ENCODE measurements at places on chromosomes 13 and 19.

DNA sequence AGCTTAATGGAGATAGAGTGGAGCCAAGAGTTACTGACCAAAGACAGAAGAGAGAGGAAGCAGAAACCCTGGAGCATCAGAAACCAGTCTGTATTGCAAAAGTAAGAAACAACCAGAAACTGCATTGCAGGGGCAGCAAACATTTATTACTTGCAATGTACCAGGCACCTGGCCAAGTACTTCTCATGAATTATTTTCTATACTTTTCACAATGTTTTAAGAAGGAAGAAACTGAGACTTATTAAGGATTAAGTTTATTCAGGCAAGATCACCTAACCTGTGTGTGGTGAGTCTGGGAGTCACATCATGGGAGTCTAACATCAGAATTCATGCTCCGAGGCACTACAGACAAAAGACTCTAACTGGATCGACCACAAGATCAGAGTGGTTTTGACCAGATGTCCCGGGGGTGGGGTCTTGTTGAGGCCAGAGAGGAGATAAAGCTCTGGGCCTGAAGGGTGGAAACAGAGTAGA, 47.4 kb downstream of the TNFRSF19 start:
- DNase-seq = no peak

DNA sequence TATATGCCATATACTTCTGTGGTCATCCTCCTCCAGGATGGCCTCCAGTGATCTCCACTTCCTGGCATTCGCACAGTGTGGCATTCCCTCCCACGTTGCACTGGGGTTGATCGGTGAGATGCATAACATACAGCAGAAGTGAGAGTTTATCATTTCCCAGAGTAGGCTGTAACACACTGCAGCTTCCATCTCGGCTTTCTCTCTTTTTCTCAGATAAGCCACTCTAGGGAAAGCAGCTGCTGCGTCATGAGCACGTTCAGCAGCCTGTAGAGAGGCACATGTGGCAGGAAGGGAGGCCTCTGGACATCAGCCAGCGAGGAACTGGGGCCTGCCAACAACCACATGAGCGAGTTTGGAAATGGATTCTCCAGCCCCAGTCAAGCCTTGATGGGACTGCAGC, 807.1 kb downstream of the DIAPH3 start:
- no peak for DNase-seq

DNA sequence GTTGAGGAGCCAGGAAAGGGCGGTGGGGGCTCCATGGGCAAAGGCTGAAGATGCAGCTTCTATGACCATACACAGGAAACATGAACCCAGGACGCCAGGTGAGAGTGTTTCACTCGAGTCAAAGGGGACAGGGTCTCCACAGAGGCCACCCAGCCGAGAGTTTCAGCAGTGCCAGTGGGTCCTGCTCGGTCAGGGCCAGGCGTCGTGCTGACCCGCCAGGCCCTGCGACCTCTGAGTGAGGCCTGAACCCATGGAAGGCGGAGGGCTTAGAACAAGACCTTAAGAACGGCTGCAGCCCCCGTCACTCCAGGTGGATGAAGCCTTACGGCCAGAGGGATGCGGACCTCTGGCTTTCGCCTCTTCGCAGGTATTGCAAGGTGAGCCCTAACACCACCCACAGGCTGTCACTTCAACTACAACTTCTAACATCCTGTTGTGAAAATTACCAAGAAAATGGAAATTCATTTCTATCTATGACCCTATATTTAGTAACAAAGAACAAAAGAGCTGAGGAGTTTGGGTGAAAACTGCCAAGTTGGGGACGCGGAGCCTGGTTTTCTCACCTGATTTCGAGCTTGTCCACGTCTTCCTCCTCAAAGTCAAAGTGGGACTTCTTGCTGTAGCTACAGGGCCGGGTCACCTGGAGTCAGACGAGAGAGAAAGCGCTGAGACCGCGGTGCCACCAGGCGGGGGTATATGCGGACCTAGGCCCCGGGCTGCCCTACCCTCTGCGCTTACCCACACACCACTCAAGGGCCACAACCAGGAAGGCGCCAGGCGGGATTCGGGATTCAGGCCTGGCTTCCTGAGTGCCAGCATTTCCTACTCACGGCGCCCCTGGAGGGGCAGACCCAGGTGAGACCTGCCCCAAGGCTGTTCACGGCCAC, 50.1 kb upstream of the C13orf46 start:
- DNase-seq = no peak

- no peak for DNase-seq
These were observed 42.2 kb downstream of the IFT88 start for GRCh38 chr13:20609145-20609544.

DNA sequence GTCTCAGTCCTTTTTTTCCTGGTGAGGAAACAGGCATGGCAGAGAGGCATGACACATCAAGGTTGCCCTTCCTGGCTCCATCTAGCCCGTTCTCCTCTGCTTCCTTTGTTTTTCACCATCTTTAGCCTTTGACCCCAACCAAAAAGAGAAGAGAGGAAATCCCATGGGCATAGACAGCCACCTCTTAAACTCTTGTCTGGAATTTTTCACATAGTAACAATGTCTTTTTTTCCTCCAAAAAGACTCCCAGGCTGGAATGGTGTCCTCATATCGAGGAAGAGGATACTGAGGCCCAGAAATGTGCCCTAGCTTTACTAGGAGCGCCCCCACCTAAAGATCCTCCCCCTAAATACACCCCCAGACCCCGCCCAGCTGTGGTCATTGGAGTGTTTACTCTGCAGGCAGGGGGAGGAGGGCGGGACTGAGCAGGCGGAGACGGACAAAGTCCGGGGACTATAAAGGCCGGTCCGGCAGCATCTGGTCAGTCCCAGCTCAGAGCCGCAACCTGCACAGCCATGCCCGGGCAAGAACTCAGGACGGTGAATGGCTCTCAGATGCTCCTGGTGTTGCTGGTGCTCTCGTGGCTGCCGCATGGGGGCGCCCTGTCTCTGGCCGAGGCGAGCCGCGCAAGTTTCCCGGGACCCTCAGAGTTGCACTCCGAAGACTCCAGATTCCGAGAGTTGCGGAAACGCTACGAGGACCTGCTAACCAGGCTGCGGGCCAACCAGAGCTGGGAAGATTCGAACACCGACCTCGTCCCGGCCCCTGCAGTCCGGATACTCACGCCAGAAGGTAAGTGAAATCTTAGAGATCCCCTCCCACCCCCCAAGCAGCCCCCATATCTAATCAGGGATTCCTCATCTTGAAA, at the start of gene GDF15:
Gene GDF15, plus strand, starts transcription at position 484 of the 868 bp plus-strand sequence. Its CDS starts 32 bp downstream, at position 516.
- DNase-seq = no peak

DNA sequence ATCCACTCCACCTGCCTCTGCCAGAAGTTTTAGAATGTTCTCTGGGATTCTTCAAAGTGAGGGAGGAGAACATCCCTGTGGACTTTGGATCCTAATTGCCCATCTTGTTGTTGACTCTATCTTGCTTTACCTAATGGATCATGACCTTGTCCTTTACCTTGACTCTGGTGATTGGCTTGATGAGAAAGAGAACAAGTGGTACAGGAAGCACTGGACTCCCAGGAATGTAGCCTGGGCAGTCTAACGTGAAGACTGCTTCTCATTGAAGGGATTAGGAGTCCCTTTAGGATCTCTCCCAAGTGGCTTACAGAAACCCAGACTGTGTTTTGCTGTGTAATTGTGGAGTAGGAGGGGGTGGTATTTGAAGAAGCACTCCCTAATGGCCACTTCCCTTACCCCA, 63.9 kb downstream of the SLC10A2 start:
- DNase-seq = no peak

DNA sequence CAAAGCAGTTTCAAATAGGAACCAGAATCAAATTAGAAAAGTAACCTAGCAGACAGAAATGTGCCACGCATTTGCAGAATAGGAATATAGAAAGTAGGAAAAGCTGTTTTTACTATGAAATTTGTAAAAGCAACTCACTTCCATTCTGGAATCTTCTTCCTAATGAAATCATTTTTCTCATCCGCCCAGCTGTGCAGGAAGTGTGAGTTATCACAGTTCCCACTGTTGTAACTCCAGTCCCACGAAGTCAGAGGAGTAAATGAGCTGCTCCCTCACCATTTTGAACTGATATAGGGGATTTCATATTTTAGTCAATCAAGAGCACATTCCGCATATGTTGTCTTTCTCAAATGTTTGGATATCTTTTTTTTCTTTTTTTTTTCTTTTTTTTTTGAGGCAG, 230.8 kb downstream of the TBC1D4 start:
- DNase-seq = no peak

DNA sequence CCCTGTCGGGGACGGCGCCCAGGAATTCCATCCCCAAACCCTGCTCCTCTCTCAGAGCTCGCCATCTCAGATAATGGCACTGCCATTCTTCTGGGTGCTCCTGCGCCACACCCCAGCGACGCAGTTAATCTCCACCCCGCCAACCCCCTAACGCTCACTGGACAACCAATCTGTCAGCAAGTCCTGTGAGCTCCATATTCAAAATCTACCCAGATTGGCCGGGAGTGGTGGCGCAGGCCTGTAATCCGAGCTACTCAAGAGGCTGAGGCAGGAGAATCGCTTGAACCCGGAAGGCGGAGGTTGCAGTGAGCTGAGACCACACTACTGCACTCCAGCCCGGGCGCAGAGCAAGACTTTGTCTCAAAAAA, 18.6 kb downstream of the FCGBP start:
- DNase-seq = no peak

- no peak for DNase-seq
These were observed 1.7 kb upstream of the SIGLEC7 start for GRCh38 chr19:51140441-51140840.
